ENCODE measurements at places on chromosomes 12 and 14.
A peak's percentile ranks its signal among the peaks of the same experiment; 100 is the strongest.

GRCh38 chr12:18580291-18580690 lies 157.5 kb downstream of the PLCZ1 start:
- no peak for DNase-seq

DNA sequence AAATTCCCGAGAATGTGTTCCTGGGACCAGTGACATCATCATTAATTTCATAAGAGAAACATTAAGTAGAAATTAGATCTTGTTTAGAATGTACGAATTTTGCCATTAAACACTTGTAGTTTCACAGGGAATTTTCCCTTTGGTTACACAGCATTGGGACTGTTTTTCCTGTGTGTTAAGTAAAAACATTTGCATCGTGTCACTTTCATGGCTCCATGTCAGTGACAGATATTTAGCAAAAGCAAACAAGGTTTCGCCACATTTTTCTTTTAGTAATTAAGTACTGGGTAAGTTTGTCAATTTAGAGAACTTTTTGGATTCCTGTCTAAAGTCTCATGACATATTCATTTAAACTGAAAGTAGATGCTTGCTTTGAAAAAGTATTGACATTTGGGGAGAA lies 45.5 kb upstream of the OVCH1 start:
- no peak for DNase-seq

DNA sequence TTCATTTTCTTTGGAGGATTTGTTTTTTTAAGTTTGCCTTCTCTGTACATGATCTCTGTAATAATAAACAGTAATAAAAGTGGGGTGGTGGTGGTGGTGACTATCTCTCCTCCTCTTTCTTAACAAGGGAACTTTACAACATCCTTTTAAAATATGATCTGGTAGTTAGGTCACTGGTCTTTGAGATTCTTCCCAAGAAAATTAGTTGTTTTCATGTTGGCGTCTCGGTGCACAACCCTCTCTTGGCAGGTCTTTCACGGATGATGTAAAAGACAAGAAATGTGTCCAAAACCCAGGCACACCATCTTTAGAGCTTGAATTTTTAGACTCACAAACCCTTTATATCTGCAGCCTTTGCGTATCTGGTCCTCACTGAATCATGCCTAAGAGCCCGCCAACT lies 488.5 kb upstream of the TBX3 start:
- DNase-seq: no peak

- DNase-seq: no peak
Measured at GRCh38 chr12:1720494-1720893, 29.6 kb downstream of the ADIPOR2 start.

GRCh38 chr12:86264451-86265328 lies 8.5 kb upstream of the MGAT4C start:
- peak; percentile 20 for DNase-seq

DNA sequence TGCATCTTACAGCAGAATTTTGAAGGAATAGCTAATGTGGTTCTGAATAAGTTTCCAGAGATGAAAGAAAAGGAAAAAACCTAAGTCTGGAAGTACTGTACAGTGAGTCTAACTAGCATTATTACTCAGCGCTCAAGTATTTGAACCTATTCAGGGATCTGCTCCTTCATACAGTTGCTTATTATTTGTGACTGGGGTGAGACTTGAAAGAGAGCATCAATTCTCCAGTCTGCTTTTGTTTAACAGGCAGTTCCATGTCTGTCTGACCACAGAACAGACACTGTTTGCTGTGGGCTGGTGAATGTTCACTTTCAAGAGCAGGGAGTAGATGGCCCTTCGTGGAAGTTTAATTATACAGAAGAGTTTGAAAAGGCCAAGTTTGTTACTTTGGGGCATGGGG lies 9.3 kb downstream of the ETV6 start:
- DNase-seq: no peak

GRCh38 chr12:119808441-119808840 lies 68.7 kb downstream of the CIT start:
- DNase-seq: no peak

DNA sequence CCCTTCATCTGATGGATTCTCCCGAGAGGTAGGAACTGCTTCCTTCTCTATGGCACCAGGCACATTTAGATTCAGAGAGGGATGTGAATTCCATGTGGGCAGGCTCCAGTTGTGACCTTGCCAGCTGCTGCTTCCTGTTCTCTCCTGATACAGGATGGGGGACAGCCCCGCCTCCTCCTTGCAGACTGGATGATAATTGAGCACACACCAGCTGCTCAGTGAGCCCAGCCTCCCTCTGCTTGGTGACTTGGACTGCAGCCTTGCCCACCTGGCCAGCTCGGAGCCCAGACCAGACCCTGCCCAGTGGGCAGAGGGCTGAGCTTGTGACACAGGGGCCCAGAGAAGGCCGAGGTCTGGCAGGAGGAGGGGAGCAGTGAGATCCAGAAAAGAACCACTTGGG lies 90.2 kb downstream of the CALM1 start:
- DNase-seq: no peak

- no peak for DNase-seq
Measured at GRCh38 chr14:69615496-69616407, 4.4 kb downstream of the SUSD6 start.

- DNase-seq: no peak
Measured at GRCh38 chr12:92784356-92784755, 81.6 kb downstream of the PLEKHG7 start.

DNA sequence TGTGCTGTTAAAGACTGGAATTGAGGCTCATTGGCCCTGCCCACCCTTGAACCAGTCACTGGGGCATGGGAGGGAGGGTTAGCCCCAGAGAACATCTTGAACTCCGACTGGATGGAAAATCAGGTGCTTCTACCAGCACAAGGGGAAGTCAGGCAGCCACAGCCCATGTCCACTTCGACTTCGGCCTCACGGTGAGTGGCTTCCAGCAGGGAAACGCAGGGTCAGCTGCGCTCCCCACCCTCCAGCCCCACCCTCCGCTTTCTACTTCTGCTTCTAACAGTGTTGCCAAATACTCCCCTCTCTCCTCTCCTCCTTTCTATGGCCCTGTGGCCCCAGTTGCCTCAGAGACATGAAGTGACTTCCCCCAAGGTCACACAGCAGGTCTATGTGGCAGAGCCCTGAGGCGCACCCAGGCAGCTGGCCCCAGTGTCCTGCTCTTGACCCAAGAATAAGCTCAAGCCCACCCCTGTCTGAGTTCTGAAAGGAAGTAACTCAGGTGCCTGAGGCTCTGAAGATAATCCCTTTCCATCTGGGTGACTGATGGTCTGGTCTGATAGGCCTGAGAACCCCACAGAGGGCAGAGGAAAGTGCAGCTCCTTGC lies 11.9 kb upstream of the SH2B3 start:
- no peak for DNase-seq

DNA sequence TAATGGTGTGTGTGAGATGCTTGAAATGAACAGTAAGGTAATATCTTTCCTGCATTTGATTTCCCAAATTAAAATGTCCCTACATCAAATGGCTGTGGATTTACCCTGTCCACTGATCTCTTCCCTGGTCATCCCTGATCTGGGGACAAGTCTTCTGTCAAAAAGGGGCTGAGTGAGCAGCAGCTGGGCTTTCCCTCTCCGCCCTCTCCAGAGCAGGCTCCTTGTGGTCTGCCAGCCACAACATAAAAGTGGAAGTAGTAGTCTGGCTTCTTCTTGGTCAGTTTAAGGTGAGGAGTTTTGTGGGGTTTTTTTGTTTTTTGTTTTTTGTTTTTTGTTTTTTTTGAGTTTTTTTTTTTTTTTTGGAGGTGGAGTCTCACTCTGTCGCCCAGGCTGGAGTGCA lies 25.2 kb upstream of the PLXNC1 start:
- no peak for DNase-seq

DNA sequence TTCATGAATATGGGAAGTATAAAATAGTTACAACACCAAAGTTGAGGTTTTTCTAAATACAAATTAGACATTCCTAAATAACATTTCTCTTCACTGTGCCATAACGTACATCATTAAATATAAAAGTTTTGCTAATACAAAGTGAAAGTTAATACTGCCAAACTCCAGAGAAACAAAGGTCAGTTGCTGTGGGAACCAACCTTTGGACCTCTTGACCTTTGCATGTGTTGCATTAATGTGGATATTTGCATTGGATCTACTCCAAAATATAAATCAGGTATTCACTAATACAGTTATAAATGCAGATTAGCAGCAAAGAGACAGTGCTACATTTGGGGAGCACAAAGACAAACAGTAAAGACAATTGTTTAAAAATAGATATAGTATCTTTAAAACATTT lies 366.0 kb upstream of the USP15 start:
- no peak for DNase-seq

GRCh38 chr12:100715976-100716944 lies 78.3 kb upstream of the ANO4 start:
- DNase-seq: no peak

DNA sequence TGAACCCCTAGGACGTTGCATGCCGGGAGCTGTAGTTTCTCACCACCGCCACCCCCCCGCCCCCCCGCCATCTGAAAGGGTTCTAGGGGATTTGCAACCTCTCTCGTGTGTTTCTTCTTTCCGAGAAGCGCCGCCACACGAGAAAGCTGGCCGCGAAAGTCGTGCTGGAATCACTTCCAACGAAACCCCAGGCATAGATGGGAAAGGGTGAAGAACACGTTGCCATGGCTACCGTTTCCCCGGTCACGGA lies 501 bp upstream of the HSP90B1 start:
- DNase-seq: peak; percentile 83

DNA sequence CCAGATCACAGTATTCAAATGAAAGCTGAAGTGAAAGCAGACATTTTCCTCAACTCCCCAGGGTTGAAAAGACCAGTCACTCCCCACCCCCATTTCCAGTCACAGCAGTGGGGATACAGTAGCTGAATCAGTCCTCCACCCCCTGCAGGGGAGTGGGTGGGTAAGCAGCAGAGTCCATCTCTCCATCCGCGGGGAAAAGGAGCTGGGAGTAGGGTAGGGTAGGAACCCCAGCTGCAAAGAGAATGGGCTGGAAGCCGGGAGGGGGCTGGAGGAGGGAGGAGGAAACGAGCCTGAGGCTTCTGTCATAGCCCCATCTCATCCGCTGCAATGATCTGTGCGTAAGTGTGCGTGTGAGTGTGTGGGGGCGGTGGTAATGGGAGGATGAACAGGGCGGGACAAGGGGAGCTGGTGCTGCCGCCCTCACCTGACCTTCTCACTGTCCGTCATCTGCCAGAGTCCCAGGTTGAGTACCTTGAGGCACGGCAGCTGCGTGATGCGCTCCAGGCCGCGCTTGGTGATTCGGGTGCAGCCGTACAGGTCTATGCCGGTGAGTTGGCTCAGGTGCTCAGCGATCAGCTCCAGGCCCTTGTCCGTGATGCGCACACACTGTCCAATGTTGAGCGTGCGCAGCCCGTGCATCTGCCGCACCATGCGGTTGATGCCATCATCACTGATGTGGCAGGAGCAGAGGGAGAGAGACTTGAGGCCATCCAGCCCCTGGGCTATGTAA lies 1.8 kb downstream of the FBXL14 start:
- no peak for DNase-seq

- no peak for DNase-seq
Measured at GRCh38 chr12:1934831-1935230, 16.4 kb upstream of the CACNA2D4 start.

GRCh38 chr14:92726135-92726932 lies 22.1 kb downstream of the LGMN start:
- DNase-seq: no peak

GRCh38 chr14:85519661-85520305 lies 10.2 kb upstream of the FLRT2 start:
- no peak for DNase-seq

- DNase-seq: no peak
Measured at GRCh38 chr14:63392236-63392635, 73.5 kb upstream of the GPHB5 start.

- no peak for DNase-seq
Measured at GRCh38 chr12:124430491-124430890, 135.6 kb downstream of the RFLNA start.
